ENCODE measurements at places on chromosomes 1 and 21. TPM values are rescaled to one million over a fixed set of nuclear protein-coding genes. Genes with fewer than 3 reads are reported as not detected.
A peak's percentile ranks its signal among the peaks of the same experiment; 100 is the strongest.

The HCN3 gene
- polyA plus RNA-seq = 0.38 TPM

The SERTAD4 gene
- 0.18 TPM for polyA plus RNA-seq

The HAO2 gene
- not detected for polyA plus RNA-seq

The OR10Z1 gene
- not detected for polyA plus RNA-seq

The PRKAB2 gene
- 71.8 TPM for polyA plus RNA-seq

The CYP4A11 gene
- not detected for polyA plus RNA-seq

The FAM151A gene
- 0.05 TPM for polyA plus RNA-seq

The RAB42 gene
- polyA plus RNA-seq = 0.16 TPM

DNA sequence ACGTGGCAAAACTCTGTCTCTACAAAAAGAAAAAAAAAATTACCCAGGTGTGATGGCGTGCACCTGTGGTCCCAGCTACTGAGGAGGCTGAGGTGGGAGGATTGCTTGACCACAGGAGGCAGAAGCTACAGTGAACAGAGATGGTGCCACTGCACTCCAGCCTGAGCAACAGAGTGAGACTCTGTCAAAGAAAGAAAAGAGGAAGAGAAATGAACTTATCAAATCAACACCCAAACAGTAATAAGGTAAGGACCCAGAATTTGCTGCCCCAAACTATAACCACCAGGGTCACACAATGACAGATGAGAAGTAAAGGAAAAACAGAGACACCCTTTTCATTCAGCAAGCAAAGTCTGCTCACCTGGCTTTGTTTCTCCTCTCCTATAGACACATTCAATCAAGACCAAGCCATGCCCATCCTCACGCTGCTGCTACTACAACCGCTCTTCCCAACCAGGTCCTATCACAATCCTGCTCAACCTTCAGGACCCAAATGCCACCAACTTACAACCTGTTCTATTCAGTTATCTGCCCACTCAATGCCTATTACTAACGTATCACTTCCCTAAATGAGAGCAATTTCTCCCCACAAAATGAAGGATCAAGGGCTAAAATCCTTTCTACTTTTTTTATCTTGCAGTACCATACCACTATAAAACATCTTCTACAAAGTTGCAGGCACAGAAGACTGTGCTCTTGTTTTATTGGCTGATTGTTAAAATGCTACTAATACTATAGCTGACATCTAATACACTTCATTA is 183.5 kb downstream of the RERE start:
- H3K4me1 ChIP-seq = peaks cover 25% of the 10 kb centered on the region
- H3K27ac ChIP-seq = no peak overlapping the region
- no peak overlapping the region for H3K4me3 ChIP-seq
- no peak for DNase-seq
- no peaks in the 10 kb centered on the region for H3K36me3 ChIP-seq

DNA sequence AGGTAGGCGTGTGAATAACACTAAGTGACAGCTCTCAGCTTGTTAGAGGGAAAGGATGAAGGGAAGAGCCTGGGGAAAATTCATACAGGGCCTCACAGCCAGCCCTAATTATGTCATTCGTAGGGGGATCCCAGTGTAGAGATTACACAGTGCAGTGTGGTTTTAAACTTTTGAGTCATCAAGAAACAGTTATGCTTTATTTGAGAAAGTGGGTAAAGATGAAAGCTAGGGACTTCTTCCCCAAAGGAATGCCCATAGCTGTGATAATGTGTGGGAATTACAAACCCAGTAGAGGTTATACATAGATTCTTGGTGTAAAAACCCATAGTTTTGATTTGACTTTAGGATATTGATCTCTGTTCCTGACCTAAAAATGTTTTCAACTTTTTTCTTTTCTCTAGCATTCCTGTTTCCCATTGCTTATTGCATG is 1.9 kb downstream of the TTF2 start:
- H3K27me3 ChIP-seq = no peaks in the 10 kb centered on the region
- DNase-seq = no peak
- no peaks in the 10 kb centered on the region for H3K36me3 ChIP-seq
- H3K4me3 ChIP-seq = no peak overlapping the region
- peaks cover 4% of the 10 kb centered on the region for H3K4me1 ChIP-seq

DNA sequence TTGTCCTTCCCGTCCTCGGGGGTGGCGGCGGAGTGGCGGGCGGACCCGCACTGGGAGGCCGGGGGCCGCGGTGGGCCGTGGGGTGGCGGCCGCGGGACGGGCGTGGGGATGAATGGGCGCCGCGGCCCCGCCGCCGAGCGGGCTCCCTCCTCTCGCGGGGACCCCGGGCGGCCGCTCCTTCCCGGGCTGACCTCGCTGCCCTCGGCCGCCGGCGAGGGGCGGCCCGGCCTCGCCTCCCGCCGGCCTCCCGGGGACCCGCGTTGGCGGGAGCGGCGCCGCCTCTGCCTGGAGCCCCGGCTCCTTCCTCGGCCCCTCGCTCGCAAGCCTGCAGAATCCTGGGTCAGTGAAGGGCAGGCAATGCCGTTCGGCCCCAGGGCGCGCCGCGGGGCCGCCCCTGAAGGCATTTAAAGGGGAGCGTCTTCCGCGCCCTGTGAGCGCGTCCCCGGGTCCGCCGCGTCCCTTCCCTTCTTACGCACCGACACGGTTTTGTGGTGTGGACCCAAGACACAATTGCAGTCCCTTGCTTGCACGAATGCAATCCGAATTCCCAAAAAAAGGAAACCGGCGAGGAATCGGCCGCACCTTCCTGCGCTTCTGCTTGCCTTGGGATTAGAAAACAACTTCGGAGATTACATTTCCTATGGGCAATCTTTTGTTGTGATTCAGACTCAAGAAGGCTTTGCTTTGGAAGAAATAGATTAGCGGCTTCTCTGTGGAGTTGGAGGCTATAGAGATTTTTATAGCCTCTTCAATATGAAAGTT is 776 bp downstream of the ITSN1 start:
- peak; percentile 43 for DNase-seq
- H3K27me3 ChIP-seq = no peaks in the 10 kb centered on the region
- H3K4me3 ChIP-seq = peak overlapping the region; percentile 87

GRCh38 chr1:192807211-192808162 is 1.4 kb upstream of the RGS2 start:
- H3K4me1 ChIP-seq = peaks cover 14% of the 10 kb centered on the region
- no peaks in the 10 kb centered on the region for H3K27me3 ChIP-seq
- no peak for DNase-seq

- H3K36me3 ChIP-seq = no peaks in the 10 kb centered on the region
- H3K27ac ChIP-seq = no peak overlapping the region
- no peaks in the 10 kb centered on the region for H3K27me3 ChIP-seq
- no peak for DNase-seq
- no peaks in the 10 kb centered on the region for H3K4me1 ChIP-seq
- no peak overlapping the region for H3K4me3 ChIP-seq
Measured at GRCh38 chr1:82445827-82446226, 645.1 kb downstream of the ADGRL2 start.

DNA sequence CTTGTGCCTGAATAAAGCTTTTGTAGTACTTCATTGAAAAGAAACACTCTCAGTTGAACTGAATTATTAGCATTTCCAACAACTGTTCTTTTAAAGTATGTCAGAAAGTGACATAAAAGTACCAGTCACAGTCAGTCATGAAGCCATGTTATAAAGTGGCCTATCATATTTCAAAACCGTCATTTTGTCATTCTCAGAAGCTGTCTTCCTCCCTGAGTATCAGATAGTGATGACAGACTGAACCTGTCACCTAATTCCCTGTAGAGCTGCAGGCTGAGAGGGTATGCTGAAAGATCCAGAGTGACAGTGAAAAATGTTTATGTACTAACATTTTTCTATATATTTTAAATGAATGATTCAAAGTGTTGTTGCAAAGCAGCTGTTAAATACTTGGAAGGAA is 1121.7 kb upstream of the PRMT6 start:
- no peak for DNase-seq
- no peaks in the 10 kb centered on the region for H3K4me1 ChIP-seq
- H3K4me3 ChIP-seq = no peak overlapping the region
- H3K27me3 ChIP-seq = no peaks in the 10 kb centered on the region

DNA sequence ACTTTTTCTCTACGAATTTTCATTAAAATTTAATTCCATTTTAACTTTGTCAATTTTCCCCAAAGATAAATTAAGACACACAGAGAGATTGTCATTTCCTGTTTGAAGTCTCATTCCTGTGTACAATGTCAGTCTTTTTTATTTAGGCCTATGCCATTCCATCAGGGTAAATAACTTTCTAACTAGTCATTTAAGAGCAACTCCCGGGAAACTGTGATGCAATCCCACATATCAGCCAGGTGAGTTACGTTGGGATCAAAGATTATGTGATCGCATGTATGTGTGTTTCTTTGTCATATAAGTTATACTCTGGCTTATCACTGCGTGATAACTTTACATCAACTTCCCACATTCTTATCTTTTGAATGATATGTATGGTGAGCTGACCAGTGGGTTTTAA is 86.1 kb upstream of the S1PR1 start:
- DNase-seq = no peak
- H3K4me3 ChIP-seq = no peak overlapping the region
- H3K27ac ChIP-seq = peak overlapping the region; percentile 3
- no peaks in the 10 kb centered on the region for H3K27me3 ChIP-seq
- H3K36me3 ChIP-seq = no peaks in the 10 kb centered on the region
- H3K4me1 ChIP-seq = no peaks in the 10 kb centered on the region

DNA sequence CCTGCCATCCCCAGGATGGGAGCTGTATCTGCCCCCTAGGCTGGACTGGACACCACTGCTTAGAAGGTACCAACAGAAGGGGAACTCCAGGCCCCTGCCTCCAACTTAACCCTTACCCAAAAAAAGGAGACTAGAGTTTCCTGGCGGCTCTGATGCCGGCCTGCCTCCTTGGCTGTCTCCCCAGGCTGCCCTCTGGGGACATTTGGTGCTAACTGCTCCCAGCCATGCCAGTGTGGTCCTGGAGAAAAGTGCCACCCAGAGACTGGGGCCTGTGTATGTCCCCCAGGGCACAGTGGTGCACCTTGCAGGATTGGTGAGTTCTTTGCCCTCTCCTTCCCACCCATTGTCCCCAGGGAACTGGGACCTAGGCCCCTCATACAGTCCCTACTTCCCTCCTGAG is 8.1 kb upstream of the LRRC71 start:
- no peak overlapping the region for H3K4me3 ChIP-seq
- H3K36me3 ChIP-seq = peaks cover 8% of the 10 kb centered on the region
- H3K27me3 ChIP-seq = no peaks in the 10 kb centered on the region
- H3K27ac ChIP-seq = no peak overlapping the region
- peak; percentile 19 for DNase-seq

GRCh38 chr1:235102993-235103411 is 25.6 kb downstream of the TOMM20 start:
- DNase-seq = no peak
- no peaks in the 10 kb centered on the region for H3K36me3 ChIP-seq
- no peaks in the 10 kb centered on the region for H3K27me3 ChIP-seq
- no peak overlapping the region for H3K4me3 ChIP-seq

DNA sequence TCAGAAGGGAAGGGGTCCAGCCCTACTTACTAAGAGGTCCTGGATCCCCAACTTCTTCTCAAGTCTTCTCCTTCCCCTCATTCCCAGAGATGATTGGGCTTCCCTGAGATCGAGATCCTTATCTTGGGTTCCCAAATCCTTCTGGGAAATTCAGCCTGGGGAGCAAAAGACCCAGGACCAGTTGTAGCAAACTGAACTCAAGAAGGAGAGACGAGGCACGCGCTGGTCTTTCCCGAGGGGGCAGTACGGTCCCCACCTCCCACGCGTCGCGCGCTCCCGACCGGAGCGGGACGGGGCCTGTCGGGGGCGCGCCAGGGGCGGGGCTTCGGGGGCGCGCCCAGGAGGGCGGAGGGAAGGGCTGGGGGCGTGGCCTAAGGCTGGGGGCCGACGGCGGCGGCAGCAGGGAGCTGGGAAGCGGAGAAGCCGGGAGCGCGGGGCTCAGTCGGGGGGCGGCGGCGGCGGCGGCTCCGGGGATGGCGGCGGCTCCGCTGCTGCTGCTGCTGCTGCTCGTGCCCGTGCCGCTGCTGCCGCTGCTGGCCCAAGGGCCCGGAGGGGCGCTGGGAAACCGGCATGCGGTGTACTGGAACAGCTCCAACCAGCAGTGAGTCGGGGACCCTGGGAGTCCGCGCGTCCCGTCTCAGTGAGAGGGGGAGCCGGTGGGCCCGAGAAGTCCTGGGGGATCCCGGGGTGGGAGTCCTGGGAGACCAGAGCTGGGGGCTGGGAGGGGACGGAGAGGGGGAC is at the start of gene EFNA3:
Gene EFNA3 (plus strand): TSS at position 369 of the 741 bp plus-strand sequence. CDS start 105 bp downstream, at position 474.
- no peak within 1 kb of the TSS for H3K27ac ChIP-seq
- H3K36me3 ChIP-seq = no peaks in the 10 kb centered on the region
- peak within 1 kb of the TSS; percentile 64 for H3K4me3 ChIP-seq

- H3K27me3 ChIP-seq = no peaks in the 10 kb centered on the region
- H3K4me3 ChIP-seq = no peak overlapping the region
- H3K27ac ChIP-seq = no peak overlapping the region
Measured at GRCh38 chr1:204348722-204349121, 11.0 kb downstream of the PLEKHA6 start.

DNA sequence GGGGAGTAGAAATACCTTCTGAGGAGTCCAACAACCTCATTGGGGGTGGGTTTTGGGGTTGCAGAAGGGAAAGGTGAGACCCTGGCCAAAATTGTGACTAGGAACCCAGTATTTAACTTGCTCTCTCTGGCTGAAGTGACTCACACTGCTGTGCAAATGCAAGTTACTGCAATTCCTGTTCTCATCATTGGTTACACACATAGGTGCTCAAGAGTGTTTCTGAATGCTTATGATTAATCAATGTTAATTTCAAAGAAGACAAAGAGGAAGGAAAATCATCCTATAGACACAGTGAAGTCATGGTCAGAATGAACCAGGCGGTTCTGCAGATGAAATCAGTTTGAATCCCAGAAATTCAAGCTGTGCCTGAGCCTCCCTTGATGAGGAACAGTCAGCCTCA is 3.1 kb downstream of the ASCL5 start:
- H3K36me3 ChIP-seq = no peaks in the 10 kb centered on the region
- no peak overlapping the region for H3K27ac ChIP-seq
- no peak for DNase-seq
- H3K4me1 ChIP-seq = no peaks in the 10 kb centered on the region
- no peaks in the 10 kb centered on the region for H3K27me3 ChIP-seq
- H3K4me3 ChIP-seq = no peak overlapping the region

DNA sequence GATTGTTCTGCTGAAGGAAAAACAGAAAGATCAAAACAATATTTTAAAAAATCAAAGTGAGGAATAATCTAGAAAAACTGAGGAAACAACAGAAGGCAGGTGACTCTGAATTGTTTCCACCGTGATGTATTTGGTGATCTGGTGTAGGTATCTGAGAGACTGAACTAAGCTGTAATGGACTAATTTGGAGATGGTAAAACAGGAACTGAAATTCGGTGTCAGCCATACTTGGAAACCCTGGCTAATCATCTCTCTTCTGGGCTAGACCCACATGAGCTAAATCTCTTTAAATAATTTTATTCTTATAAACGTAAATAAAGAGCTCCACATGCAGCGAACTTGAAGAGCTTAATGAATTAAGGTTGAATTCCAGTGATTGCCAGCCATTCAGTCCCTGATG is 1226.1 kb downstream of the NCAM2 start:
- no peak overlapping the region for H3K27ac ChIP-seq
- H3K4me3 ChIP-seq = no peak overlapping the region
- H3K27me3 ChIP-seq = no peaks in the 10 kb centered on the region
- H3K4me1 ChIP-seq = no peaks in the 10 kb centered on the region

DNA sequence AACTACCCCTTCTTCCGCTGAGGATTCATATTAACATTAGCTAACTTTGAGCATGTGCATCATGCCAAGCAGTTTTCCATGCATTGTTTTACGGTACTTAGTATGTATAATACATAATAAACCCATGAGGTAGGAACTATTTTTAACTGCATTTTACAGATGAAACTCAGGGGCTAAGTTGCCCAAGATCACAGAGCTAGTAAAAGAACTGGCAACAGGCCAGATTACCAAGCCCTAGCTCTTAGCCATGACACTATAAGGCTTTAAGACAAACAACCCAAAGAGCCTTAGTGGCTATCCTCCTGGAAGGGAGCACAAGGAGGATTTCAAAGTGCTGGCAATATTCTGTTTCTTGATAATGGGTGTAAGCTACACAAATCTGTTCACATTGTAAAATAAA is 6.1 kb downstream of the AK2 start:
- no peak for DNase-seq
- H3K4me3 ChIP-seq = no peak overlapping the region
- no peaks in the 10 kb centered on the region for H3K27me3 ChIP-seq
- H3K4me1 ChIP-seq = peaks cover 79% of the 10 kb centered on the region
- peaks cover 31% of the 10 kb centered on the region for H3K36me3 ChIP-seq

Measured in psoas muscle (tissue), 8 donors.